ENCODE measurements at places on chromosomes 7 and 10. TPM values are rescaled to one million over a fixed set of nuclear protein-coding genes. Genes with fewer than 3 reads are reported as not detected.

DNA sequence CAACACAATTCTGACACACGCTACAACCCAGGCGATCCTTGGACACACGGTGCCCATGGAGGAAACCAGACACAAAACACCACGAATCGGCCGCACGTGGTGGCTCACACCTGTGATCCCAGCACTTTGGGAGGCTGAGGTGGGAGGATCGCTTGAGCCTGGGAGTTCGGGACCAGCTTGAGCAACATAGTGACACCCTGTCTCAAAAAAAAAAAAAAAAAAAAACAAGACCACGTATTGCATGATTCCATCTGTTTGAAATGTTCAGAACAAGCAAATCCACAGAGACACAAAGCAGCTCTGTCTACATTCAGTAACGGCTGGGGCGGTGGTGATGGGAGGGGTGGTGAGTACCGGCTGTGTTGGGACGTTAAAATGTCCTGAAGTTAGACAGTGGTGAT is 25.2 kb downstream of the ADAP1 start:
- H3K36me3 ChIP-seq: no peaks in the 10 kb centered on the region
- no peak overlapping the region for H3K4me3 ChIP-seq
- no peaks in the 10 kb centered on the region for H3K27me3 ChIP-seq
- no peak for DNase-seq

GRCh38 chr7:1802899-1803298 is 132.8 kb downstream of the ELFN1 start:
- no peak overlapping the region for H3K4me3 ChIP-seq
- H3K27ac ChIP-seq: no peak overlapping the region
- no peaks in the 10 kb centered on the region for H3K27me3 ChIP-seq
- no peak for DNase-seq

JCAD gene
- 40.9 TPM for total RNA-seq

GRCh38 chr7:33904681-33905388 is 504 bp upstream of the BMPER start:
- H3K27me3 ChIP-seq: peaks cover 10% of the 10 kb centered on the region
- peak overlapping the region; percentile 88 for H3K4me3 ChIP-seq
- DNase-seq: peak; percentile 84
- H3K4me1 ChIP-seq: peaks cover 15% of the 10 kb centered on the region
- H3K36me3 ChIP-seq: no peaks in the 10 kb centered on the region
- H3K27ac ChIP-seq: no peak overlapping the region

SPDYE2 gene
- total RNA-seq: not detected

All from endodermal cell (in vitro differentiated cells).